ENCODE measurements at places on chromosomes 5 and 9.

DNA sequence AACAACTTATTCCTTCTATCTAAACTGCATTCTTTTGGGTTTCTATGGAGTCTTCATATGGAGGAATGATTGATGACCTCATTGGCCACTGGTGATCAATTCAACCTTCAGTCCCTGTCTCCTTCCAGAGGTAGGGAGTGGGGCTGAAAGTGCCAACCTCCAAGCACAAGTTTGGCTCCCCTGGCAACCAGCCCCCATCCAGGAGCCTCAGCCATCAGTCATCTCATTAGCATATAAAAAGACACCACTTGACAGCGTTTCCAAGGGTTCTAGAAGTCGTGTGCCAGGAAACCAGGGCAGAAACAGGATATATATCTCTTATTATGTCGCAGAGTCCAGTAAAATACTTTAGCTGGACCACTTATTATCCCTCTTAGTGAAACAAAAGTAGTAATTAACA, 9.8 kb downstream of the SLC31A2 start:
- DNase-seq = no peak

GRCh38 chr9:138096519-138096845, 218.9 kb downstream of the CACNA1B start:
- DNase-seq = no peak

DNA sequence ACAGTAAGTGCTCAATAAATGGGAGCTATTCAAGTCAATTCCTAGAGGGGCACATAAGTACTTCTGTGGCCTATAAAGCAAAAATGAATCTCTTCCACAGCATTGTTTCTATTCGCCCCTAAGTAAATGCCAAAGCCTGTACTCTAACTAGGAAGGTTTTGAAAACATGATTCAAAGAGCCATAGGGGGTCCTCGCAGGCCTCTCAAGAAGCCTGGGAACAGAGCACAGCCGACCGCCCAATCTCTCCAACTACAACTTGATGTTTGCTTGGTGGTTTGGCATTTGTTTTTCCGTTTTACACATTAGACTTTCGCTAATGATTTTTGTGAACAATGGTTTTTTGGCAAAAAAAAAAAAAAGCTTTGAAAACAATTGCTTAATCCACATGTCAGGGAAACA, 19.4 kb downstream of the EFNA5 start:
- no peak for DNase-seq

- DNase-seq = no peak
These were observed 48.8 kb downstream of the FOXD1 start for GRCh38 chr5:73399775-73400174.

DNA sequence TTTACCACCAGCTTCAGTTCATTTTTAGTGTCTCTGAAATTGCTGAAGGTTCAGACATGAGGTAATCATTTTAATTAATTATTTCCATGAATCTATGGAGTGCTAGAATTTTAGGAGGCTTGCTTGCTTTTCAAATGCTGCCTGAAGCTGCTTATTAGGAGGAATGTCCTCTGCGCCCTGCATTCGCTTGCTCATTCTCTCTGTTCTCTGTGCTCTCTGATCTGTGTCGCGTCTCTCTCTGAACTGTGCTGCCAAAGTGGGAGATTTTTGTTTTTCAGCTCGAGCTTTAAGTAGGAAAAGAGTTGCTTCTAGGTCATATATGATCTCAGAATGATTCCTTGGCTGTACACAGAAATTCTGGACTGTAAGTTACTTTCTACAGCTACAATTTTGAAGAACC, 101.7 kb upstream of the PRR16 start:
- no peak for DNase-seq

- no peak for DNase-seq
These were observed 109.9 kb upstream of the IL12B start for GRCh38 chr5:159440235-159440634.

DNA sequence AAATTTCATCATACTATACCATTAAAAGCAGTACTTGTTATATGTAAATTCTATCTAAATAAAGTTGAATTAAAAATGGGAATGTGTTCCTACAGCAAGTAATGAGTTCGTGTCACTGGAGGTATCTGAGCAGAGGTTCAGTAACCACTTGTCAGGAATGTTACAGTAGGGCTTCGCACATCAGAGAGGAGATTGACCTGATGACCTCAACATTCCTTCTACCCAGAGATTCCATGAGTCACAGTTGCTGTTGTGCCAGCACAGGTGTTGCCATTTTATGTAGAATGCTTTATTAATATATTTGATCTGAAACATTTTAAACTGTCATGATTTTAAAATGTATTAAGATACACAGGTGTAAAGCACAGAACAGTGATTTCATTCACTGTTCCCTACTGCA, 60.3 kb downstream of the STX17 start:
- DNase-seq = no peak

DNA sequence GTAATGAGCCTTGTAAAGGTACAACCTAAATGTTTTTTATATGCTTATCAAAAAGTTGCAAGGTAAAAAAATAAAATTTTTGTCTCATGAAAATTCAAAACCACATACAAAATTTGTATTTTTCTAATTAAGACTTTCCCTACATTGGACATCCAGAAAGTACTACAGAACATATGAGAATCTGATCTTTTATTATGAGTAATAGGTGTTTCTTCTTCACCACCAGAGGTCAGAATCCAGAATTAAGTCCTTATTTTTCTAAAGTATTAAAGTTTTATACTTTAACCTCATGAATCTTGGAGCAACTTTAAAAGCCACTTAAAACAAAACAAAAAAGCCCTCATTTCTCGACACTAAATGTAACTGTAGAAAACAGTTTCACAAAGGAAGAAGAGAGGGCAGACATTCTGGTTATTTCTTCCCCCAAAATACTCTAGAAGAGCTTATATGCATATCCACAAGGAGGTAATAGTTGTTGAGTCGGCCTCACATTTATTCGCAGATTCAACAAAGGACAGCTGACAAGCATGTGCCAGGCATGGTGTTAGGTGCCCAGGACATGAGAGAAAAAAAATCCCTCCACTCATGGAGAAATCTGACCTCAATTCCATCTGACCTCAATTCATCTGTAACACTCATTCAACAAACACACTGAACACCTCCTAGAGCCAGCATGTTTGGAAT, 69.3 kb downstream of the MLLT3 start:
- peak; percentile 14 for DNase-seq

GRCh38 chr9:113465599-113466140, 2.1 kb downstream of the RGS3 start:
- no peak for DNase-seq

- DNase-seq = peak; percentile 89
These were observed 1.4 kb downstream of the ATOSB start for GRCh38 chr9:35114113-35114839.

- DNase-seq = no peak
These were observed 4.7 kb downstream of the ZFAND5 start for GRCh38 chr9:72360324-72360723.

DNA sequence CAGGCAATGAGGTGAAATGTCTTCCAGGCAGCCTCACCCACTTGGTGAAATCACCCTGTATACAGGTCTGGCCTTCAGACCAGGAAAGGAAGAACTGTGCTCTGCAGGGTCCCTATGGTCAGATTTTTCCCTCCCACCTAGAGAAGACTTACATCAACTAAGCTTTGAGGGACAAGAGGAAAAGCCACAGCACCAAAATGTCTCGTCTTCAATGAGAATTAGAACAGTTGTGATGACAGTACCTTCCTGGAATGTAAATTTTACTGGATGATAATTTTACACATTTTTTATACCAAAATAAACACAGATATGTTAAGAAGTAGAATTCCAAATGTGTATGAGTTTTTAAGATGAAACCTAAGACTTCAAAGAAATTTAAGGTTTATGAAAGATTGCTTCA, 283.9 kb downstream of the SPOCK1 start:
- DNase-seq = no peak

DNA sequence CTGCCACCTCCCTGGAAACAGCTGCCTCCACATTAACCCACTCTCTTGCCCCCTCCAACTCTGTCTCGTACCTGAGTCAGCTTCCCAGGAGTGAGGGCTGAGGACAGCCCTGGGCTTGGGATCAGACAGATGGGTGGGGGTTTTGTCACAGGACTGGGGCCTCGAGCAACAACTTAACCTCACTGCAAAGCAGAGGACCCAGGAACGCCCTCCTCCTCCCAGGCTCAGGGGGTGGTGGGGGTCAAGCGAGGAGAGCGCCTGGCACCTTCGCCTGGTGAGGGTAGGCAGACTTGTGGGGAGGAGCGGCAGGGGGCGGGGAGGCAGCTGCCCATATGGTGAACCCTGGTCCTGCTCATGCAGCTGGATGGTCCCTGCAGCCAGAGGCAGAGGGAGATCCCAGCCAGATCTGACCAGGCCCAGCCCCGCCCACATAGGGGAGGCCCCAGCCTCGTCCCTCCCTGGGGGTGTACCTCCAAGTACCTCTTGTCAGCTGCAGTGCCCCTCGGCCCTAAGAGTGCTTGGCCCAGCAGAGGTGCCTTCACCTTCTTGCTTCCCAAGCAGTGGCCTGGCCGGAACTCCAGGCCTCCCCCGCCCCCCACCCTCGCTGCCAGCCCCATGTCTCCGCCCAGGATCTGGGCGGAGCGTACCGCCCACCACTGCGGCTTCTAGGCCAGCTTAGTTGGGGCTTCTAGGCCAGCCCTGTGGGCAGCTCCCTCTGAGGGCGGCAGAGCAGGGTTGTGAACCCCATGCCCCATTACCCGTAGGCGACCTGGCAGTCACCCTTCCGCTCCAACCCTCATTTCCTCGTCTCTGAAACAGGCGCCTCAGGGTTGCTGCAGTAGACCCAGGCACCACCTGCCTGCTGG, at the start of gene SARDH:
TSS of gene SARDH (minus strand) at position 579 of the 866 bp plus-strand sequence. CDS start 4,179 bp downstream, outside the sequence.
- DNase-seq = peak; percentile 90

Data from AG20443 (cell line).